ENCODE measurements at places on chromosomes 11 and 22. TPM values are rescaled to one million over a fixed set of nuclear protein-coding genes. Genes with fewer than 3 reads are reported as not detected.

The TTC28 gene
- polyA plus RNA-seq = 26.0 TPM

The TTC17 gene
- 96.9 TPM for polyA plus RNA-seq

The CRYBB2 gene
- 0.79 TPM for polyA plus RNA-seq

The PRG3 gene
- 1.2 TPM for polyA plus RNA-seq

The FXYD6 gene
- 129 TPM for polyA plus RNA-seq

The CELSR1 gene
- 22.8 TPM for polyA plus RNA-seq

The NPTXR gene
- polyA plus RNA-seq = 4.1 TPM

The NEFH gene
- 9.9 TPM for polyA plus RNA-seq

The HYOU1 gene
- 129 TPM for polyA plus RNA-seq

The FAM180B gene
- 0.40 TPM for polyA plus RNA-seq

DNA sequence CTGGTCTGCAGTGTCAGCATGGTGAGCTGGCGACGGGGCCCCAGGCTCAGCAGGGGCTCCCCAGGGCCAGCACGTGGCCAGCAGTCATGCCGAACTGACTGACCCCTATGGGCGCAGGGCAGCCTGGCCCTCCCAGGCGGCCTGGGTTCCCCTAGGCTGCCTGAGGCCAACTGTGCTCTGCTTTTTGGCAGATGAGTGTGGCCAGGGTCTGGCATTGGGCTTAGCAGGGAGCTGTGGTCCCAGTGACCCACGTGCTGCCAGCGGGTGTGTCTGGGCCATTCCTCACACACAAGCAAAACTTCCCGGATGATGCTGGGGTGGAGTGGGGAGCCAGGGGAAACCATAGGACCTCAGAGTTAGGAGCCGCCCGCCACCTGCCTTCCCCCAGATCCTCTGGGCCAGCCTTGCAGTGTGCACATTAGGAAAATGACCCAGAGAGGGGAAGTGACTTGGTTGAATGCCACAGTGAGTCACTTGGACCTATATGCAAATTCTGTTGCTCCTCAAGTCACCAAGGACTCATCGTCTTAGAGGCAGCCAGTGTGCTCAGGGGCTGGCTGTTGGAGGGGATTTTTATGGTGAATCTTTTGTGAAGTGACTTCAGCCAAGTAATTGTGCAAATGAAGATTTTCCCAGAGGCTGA is 6.5 kb downstream of the ADORA2A start:
- DNase-seq = no peak

DNA sequence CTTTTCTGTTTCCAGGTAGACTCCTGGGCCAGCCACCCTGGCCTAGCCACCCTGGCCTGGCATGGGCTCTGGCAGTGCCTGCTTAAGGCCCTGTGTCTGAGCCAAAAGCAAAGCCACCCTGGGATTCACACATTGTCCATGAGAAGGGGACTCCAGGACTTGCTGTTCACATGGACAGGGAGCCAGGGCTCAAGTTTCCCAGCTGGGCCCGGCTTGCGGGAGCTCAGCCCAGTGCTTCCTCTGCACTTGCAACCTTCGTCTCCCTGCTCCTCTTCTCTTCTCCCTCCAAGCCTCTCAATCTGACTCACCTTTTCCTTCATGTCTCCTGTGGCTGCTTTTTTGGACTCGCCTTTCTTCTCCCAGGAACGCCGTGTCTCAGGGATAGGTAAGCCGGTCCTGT is 130.3 kb downstream of the MICAL2 start:
- DNase-seq = no peak

- no peak for DNase-seq
These were observed 19.0 kb upstream of the CABP7 start for GRCh38 chr22:29700900-29701154.

- DNase-seq = no peak
These were observed 209.4 kb upstream of the NCAM1 start for GRCh38 chr11:112751772-112752171.

- DNase-seq = no peak
These were observed 97.8 kb upstream of the CSNK2A3 start for GRCh38 chr11:11450744-11451362.

DNA sequence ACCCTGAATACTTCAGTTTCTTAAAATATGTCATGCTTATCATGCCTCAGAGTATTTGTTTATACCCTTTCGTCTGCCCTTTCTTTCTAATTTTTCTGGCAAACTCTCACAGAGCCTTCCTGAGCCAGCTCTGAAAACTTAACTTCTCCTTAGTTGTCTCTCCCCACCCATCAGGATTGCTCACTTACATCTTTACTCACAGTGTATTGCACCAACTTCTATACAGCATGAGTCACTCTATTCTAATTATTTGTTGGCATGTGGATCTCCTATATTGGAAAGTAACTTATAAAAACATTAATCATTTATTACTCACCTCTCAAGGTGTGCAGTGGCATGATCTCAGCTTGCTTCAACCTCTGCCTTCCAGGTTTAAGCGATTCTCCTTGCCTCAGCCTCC is 114.9 kb downstream of the FANCF start:
- no peak for DNase-seq

DNA sequence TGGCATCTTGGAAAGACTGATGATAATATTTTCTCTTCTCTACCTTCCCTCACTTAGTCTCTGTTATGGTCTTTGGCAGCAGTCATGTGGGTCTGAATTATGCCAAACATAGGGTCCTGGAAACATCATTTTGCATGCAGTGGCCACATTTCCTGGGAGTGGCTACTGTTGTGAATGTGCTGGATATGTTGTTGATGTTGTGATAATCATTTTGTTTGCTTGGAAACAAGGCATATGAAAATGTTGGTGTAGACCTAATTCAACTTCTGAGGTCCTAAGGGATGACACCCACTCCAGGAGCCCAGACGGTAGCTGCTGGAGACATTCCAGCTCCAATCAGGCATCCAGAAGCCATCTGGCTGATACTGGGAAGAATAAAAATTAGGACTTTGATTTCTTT is 109.7 kb downstream of the DCDC1 start:
- no peak for DNase-seq

DNA sequence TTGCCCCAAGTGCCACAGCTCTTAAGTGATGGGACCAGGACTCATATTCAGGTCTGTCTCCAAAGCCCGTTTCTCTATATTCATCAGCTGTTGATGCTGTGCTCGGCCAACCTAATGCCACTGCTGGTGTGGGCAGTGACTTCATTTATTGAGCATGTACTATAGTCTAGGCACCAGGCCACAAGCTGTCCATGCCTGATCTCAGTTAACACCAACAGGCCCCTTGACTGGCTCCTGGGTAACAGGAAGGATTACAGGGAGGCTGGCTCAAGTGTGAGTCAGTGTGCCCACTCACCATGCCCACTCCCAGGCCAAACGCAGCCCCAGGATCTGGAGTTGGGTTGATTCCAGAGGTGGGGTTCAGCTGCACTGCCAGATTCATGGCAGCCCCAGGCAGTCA is 8.6 kb upstream of the CRYBB2 start:
- no peak for DNase-seq

DNA sequence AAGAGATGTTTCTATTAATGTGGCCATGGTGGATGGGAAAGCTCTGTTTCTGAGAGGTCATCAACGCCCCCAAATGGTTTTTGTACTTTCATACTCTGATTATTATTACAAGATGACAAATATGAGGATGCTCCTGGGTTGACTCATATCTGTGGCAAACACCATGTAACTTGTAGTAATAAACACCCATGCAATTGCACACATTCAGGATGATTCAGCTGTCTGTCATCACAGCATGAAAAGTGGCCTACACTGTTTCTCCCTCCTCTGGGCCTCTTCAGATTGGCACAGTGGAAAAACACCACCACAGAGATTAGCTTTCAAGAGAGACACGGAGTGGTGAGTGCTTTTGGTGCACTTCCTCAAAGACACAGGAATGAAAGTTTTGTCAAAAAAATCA is 85.4 kb downstream of the MTNR1B start:
- DNase-seq = no peak
